ENCODE measurements at places on chromosomes 3 and 15.

GRCh38 chr3:40417845-40418543 is 31.0 kb downstream of the ENTPD3 start:
- no peak for DNase-seq

DNA sequence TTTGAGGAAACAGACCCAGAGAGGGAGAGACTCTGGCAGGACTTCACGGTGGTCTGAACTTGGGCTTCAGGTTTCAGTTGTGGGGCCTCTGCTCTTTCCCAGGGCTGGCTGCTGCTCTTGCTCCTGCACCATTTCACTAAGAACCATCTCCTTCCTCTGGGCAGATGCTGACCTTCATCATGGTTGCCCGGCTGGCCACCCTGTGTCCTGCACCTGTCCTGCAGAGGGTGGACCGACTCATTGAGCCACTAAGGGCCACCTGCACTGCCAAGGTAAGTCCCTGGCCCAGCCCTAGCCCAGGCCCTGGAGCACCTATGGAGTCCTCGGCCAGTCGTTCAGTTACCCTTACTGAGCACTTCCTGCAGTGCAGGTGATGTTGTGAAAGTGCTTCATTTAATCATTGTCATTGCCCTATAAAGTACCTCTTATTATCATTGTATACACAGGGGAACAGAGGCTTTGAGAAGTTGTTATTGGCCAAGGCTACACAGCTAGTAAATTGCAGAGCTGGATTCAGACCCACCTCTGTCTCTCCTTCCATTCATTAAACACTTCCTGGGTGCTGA is 10.0 kb downstream of the RPL32 start:
- DNase-seq, result no peak

- no peak for DNase-seq
Observed at GRCh38 chr3:122668930-122669730, 11.5 kb upstream of the PARP14 start.

DNA sequence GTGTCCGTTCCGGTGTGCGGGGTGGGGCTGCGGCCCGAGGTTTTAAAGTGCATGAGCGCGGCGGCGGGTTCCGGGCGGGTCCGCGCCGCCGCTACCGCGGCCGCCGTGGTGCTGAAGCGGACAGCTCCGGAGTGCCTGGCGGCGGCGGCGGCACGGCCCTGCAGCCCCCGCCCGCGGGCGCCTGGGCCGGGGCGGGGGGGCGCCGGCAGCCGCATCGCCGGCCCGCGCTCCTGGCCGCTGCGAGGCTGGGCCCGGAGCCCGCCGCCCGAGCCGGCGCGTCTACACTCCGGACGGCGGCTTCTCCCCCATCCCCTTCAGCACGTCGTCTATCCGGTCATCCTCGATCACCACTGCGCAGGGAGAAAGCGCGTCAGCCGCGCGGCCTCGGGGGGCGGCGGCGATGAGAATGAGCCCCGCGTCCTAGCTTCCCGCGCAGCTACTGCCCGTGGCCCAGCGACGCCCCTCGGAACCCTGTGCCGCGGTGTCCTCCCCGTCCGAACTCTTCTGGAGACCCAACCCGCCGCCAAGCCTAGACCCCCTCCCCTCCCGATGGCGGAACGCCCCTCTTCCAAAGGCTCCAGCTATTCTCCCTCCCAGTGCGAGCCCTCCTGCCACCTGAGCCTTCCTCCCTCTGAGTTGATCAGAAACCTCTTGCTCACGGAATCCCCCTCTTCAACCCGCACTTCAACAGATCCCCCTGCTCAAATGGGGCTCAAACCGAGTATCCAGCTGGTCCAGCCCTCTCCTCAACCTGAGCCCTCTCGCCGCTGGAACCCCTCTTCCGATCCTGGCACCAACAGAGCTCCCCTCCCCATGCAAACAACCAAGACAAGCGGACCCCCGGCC is 1.3 kb downstream of the CAMK2N2 start:
- DNase-seq, result no peak

GRCh38 chr3:13535905-13536304 is 13.0 kb upstream of the FBLN2 start:
- DNase-seq, result no peak

DNA sequence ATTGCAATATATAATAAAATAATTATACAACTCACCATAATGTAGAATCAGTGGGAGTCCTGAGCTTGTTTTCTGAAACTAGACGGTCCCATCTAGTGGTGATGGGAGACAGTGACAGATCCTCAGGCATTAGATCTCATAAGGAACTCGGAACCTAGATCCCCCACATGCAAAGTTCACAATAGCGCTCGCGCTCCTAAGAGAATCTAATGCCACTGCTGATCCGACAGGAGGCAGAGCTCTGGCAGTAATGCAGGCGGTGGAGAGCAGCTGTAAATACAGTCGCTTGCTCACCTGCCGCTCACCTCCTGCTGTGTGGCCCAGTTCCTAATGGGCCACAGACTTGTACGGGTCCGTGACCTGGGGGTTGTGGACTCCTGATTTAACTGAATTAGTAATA is 87.8 kb downstream of the P3H2 start:
- DNase-seq, result no peak

- no peak for DNase-seq
Observed at GRCh38 chr3:79011821-79012529, 755.8 kb downstream of the ROBO1 start.

DNA sequence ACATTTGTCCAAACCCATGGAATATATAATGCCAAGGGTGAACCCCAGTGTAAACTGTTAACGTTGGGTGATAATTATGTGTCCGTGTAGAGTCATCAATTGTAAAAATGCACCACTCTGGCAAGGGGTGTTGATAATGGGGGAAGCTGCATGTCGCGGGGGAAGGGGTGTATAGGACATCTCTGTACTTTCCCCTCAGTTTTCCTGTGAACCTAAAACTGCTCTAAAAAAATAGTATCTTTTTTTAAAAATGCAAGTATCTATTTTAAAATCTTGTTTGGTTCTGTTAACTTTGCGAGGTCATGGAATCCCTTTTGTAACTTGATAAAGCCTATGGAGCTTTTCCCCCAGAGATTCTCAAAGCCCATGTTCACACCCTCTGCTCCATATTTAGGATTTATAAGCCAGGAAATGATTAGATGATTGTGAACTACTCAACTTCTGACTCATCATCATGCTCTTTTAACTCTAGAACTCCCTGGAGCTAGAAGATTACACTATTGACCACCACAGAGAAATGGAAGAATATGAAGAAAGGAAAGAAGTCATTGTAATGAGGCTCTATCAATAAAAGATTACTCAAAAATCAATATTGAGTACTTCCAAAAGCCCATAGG is 56.1 kb upstream of the C3orf49 start:
- no peak for DNase-seq

Measured in stimulated activated CD4-positive, alpha-beta T cell treated with anti-CD3 and anti-CD28 coated beads, Interleukin-1b, Interleukin-23, amount 100 ng/mL, for 1 hour (primary cell).